ENCODE measurements at places on chromosomes 1 and 21.

- no peak for DNase-seq
Measured at GRCh38 chr1:186900539-186901237, 71.9 kb downstream of the PLA2G4A start.

DNA sequence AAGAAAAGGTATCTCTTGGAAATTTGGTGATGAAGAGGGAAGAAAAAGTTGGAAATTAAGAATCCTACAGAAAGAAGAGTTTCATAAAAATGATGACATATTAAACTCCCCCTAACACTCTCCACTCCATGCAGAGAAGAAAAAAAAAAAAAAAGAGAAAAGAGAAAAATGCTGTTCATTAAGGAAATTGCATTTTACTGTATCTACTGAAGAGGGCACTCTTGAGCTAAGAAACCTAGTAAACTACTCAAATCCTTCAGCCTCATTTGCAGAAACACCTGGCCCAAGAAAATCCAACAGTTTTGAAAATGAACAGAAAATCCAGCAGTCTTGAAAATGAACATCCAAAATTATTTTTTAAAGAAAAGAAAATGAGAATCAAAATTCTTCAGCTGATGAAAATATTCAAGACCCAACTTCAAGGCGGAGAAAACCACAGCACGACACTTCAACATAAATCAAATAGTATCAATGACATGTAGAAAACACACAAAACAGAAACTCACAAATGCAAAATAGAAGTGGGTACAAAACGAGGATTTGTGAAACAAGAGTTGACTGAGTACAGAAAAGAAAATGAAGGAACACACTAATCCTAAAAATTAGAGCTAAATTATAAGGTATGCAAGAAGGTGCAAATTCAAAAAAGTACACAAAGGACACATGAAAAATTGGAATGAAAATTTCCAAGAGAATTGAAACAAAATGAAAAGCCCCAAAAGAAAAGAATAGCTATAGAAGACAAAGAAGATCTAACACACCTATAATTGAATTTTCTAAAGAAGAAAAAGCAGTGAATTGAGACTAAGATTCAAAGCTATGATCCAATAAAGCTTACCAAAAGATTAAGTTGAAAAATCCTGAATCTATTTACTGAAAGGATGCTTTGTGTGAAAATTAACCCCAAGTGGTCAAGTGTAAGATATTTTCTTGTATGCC, 73.2 kb upstream of the DNAJC6 start:
- no peak for DNase-seq

GRCh38 chr1:14884614-14885175, 268.9 kb upstream of the TMEM51 start:
- DNase-seq, result no peak

GRCh38 chr1:3290915-3291314, 163.6 kb upstream of the ARHGEF16 start:
- DNase-seq, result no peak

GRCh38 chr1:65959896-65960567, 167.3 kb downstream of the PDE4B start:
- no peak for DNase-seq

DNA sequence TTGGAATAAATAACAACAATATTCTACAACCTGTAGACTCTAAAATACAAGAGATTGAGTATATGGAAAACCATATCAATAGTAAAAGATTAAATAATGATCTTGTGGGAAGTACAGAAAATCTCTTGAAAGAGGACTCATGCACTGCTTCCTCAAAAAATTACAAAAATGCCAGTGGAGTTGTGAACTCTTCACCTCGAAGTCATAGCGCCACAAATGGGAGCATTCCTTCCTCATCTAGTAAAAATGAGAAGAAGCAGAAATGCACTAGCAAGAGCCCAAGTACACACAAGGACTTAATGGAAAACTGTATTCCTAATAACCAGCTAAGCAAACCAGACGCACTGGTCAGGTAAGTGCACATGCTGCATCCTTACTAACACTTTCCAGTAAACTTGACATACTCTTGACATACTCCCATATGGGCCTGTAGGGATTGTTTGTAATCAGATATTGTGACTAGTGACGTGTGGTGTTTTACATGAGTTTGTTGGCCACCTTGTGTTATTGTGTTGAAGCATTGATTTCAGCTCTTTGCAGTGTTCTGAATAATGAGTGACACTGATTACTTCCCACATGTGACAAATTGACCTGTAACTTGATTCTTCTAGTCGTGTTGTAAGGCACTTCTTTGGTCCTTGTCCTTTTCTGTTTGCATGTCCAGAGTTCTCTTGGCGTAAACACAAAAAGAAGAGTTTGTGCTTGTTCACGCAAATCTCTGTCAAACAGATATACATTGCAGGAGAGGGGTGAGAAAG, 28.0 kb downstream of the MACO1 start:
- no peak for DNase-seq

DNA sequence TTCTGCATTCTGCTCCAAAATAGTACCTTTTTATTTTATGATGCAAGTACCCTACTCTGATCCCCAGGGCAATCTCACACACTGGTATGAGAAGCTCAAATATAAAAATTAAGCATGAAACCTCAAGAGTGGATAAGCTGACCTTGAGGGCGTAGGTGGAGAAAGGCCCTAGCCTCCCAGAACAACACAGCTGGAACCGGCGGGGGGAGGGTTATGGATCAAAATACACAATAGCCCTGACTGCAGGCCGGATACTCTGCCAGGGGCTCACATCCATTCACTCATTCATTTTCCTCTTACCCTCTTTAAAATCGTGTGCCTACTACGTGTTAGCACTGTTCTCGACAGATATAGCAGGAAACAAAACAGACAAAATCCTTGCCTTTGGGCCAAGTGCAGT, 32.8 kb upstream of the ECE1 start:
- DNase-seq, result no peak

DNA sequence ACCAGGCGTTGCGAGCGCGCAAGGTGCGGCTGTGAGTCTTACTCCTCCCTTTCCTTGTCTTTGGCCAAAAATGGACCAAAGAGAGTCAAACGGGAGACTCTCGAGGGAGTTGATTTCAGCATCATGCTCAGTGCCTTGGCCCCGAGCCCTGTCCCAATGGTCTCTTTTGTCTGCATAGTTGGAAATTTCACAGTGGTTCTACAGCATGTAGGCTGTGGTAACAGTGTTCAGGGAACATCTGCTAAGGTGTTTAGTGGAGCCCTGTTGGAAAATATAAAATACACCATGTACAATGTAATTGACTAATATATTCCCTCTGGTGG, 2.7 kb downstream of the CACNA1E start:
- no peak for DNase-seq

DNA sequence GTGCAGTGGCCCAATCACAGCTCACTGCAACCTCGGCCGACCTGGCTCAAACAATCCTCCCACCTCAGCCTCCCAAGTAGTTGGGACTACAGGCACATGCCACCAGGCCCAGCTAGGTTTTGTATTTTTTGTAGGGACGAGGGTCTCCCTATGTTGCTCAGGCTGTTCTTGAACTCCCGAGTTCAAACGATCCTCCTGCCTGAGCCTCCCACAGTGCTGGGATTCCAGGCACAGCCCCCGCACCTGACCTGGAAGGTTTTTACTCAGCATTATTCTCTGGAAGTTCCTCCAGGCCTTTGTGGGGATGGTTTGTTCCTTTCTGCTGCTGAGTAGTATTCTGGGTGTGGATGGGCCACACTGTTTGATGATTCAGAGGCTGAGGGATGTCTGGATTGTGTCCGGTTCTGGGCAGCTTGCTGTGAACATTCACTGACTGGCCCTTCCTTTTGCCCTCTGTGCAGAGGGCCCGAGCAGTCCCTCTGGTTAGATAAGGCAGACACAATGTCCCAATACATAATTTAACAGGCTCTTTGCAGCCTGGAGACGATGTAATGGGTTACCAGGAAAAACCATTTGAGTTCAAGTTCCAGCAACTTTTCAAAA, 6.0 kb upstream of the TRAPPC10 start:
- DNase-seq, result no peak

DNA sequence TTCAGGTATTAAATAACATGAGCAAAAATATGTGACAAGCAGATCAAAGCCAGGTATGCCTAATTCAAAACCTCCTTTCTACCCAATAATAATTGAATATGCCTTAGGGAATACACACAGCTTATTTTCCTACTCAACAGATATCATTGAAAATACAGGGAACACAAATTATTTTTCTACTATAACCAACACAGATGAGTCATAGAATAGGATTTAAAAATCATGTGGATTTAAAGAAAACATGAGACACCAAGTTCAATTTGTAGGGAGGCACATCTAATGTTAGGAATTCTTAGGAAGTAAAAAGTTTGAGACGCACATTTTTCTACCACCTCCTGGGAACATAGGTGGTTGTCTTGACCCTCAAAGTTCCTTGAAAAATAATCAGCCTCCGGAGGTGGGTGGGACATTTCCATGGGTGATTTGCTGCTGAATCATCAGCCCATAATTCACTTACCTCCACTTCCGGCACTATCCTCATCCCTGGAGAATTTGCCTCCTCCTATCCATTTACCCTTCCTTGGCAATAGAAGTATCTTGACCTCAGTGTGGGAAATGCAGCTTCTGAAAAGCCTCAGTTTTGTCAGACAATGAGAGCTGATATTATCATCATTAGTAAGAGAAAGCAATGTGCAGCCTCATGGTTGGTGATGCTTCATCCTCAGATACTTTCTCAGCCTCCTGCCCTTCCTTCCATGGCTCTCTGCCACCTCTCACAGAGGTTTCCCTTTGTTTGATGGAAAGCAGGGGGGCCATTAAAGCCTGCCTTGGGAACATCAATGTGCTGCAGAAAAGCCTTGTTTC, 33.5 kb upstream of the RGS4 start:
- DNase-seq, result no peak

- no peak for DNase-seq
Measured at GRCh38 chr1:18233176-18233864, 125.7 kb downstream of the IGSF21 start.

DNA sequence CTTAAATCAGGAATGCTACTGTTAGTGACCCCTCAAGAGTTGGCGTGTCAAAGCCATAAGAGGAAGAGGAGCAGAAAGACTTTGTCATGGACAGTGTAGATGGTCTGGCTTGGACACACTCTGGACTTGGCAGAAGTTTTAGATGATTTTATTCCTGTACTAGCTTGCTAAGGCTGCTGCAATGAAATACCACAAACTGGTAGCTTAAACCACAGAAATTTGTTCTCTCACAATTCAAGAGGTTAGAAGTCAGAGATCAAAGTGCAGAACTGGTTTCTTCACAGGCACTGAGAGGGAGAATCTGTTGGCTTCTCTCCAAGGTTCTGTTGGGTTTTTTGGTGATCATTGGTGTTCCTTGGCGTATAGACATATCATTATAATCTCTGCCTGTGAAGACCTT, 869.8 kb upstream of the B3GALT2 start:
- peak; percentile 57 for DNase-seq

DNA sequence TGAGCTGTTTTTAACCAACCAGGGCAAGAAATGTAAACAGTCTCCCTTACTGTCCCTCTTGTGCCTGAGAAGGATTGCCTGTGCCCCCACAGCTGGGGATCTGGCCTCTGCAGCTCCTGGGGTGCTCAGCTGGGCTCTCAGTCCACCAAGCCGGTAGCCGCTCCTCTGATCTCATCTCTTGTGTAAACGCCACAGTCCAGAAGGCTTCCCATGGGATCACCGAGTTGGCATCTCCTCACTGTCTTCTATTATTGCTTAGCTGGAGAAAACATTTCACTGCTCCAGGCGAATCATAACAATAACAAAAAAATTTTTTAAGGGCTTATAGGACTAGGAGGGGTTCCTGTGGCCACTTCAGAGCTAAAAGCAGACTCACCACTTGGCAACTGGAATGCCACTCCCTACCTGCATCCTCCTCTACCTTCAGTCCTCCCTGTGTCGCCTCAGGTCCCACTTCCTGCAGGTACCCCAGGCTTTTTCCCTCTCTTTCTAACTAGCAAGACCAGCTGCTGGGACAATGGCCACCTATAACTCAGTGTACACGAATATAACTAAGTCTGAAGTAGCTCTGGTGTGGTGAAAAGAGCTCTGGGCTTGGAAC, 75.8 kb downstream of the ATP1A1 start:
- DNase-seq, result no peak

DNA sequence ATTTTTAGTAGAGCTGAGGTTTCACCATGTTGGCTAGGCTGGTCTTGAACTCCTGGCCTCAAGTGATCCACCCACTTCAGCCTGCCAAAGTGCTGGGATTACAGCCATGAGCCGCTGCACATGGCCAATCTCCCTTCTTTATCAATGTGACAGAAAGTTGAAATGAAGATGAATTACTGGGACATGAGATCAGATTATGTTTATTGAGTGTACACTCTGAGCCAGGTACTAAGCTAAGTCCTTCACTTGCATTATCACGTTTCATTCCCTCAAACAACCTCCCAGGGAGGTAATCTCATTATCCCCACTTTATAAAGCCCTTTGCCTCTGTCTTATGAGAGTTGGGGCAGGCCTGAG, 6.3 kb upstream of the CHI3L2 start:
- no peak for DNase-seq

DNA sequence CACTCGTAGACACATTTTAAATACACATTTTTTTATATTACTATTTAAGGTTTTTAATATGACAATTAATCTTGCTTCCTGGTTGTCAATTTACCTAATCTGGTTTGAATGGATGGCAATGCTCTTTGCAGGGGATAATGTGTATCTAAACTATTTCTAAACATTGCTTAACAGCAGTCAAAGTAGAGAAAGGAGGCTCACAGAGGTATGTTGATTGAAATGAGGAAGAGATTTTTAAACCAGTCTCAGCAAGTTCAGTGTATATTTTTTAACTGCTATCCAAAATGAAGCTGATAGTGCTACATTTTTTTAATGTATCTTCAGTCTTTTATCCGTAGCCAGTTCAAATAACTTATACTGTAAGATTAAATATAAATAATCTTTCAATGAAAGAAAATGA, 17.4 kb downstream of the FMO1 start:
- DNase-seq, result no peak

- no peak for DNase-seq
Measured at GRCh38 chr1:53378932-53379661, 51.2 kb upstream of the LRP8 start.

DNA sequence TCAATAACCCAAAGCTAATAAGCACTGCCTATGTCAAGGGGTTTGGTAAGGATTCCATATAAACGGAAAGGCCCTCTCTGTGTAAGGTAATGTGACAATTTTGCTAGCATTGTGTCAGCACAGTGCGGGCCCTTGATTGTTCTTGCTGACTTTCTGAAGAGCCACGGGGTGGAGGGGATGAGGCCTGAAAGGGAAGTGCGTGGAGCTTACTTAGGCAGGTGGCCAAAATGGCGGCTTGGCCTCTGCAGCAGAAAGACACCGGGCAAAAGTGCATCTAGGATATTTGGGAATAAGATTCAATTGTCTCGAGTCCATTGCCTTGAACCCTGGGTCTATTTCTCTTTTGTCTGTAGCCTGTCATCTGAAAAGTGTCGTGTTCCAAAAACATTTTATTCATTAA, 114.3 kb downstream of the TGFB2 start:
- no peak for DNase-seq

DNA sequence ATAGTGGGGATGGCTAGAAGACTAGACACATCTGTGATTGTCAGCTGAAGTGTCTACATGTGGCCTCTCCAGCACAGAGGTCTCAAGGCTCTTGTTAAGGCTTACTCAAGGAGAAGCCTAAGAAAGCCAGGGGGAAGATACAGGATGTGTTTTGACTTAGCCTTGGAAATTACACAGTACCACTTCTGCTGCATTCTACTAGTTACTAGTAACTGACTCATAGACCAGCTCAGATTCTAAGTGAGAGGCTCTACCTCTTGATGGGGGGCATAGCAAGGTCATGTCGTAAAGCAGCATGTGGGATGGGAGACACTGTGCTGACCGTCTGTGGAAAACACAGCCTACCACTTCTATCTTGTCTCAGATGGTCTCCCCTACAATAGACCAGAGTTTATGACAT, 99.5 kb downstream of the UBE2U start:
- no peak for DNase-seq

- DNase-seq, result no peak
Measured at GRCh38 chr1:171220081-171220420, 28.2 kb upstream of the FMO1 start.

- DNase-seq, result no peak
Measured at GRCh38 chr1:167246971-167247370, 26.3 kb downstream of the POU2F1 start.

Measured in CD4-positive, alpha-beta T cell treated with Interleukin-6 for 4 hours (primary cell).